Activated naive CD4-positive, alpha-beta T cell (primary cell): ENCODE measurements at places on chromosomes 2 and 18.
A peak's percentile ranks its signal among the peaks of the same experiment; 100 is the strongest.

- no peak for DNase-seq
Measured at GRCh38 chr2:21288739-21289520, 165.2 kb downstream of the TDRD15 start.

DNA sequence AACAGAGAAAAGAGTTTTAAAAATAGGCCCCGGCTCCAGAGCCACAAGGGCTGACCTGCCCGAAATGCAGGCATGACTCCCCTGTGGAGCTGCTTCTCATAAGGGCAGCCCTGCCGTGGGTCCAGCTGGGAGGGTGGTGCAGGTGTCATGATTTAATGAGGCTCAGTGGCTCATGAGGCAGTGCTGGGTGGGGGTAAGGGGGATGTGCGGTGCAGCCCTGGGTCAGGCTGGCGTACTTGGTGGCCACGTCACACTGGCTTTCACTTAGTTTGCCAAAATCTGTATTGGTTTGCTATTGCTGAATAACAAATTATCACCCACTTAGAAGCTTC is 33.6 kb downstream of the HJURP start:
- no peak for DNase-seq

- DNase-seq, result no peak
Measured at GRCh38 chr2:11850082-11850481, 103.7 kb downstream of the LPIN1 start.

- DNase-seq, result no peak
Measured at GRCh38 chr2:121038891-121039616, 245.9 kb downstream of the TFCP2L1 start.

- no peak for DNase-seq
Measured at GRCh38 chr2:186309901-186310300, 176.2 kb upstream of the ZC3H15 start.

DNA sequence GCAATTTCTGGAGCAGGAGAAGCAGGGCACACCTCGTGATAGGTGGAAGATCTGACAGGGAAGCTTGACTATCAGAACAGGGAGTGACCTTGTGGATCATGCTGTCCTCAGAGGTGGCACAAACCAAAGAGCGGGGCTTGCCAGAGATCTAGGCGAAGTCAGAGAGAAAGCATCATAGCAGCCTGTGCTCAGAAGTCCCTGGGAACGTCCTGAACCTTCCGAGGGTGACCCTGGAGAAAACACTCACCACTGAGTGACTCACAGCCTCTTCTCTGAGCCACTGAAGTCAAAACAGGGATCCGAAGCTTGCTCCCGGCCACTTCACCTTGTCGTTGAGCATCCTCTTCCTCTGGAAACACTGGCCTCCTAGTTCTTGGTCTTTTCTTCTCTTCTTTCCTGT is 56.7 kb downstream of the IL1R2 start:
- no peak for DNase-seq

DNA sequence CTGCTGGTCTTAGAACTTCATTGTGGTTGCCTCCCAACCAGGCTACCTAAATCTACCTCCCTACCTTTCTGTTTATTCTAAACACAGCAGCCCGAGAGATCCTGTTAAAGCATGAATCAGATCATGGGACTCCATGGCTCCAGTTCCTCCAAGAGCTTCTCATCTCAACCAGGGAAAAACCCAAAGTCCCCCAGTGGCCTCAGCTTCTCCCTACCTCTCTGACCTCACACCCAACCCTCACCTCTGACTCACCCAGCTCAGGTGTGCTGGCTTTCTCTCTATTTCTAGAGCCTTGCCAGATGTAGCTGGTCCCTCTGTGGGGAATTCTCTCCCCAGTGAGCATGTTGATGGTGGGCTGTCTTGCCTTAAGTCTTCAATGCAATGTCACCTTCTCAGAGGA is 93.8 kb upstream of the COPS8 start:
- DNase-seq, result no peak

- DNase-seq, result no peak
Measured at GRCh38 chr2:177314194-177314593, 49.7 kb upstream of the NFE2L2 start.

DNA sequence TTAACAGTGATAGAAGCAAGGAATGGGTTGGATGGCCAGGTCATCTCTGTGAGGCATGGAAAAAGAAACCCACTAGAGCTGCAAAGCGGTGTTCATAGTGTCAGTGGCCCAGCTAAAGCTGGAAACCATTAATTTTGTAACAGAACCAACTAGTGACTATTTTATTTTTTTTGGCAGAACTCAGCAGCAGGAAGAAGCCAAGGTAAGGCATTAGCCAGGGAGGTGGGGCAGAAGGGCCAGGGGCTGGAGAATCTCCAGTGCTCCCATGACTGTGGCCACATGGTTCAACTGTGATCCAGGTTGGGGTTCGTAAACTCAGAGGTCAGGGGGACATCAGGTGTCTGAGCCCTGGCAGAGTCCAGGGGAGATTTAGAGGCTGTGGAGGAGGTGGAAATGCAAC is 25.9 kb upstream of the YES1 start:
- DNase-seq, result no peak

DNA sequence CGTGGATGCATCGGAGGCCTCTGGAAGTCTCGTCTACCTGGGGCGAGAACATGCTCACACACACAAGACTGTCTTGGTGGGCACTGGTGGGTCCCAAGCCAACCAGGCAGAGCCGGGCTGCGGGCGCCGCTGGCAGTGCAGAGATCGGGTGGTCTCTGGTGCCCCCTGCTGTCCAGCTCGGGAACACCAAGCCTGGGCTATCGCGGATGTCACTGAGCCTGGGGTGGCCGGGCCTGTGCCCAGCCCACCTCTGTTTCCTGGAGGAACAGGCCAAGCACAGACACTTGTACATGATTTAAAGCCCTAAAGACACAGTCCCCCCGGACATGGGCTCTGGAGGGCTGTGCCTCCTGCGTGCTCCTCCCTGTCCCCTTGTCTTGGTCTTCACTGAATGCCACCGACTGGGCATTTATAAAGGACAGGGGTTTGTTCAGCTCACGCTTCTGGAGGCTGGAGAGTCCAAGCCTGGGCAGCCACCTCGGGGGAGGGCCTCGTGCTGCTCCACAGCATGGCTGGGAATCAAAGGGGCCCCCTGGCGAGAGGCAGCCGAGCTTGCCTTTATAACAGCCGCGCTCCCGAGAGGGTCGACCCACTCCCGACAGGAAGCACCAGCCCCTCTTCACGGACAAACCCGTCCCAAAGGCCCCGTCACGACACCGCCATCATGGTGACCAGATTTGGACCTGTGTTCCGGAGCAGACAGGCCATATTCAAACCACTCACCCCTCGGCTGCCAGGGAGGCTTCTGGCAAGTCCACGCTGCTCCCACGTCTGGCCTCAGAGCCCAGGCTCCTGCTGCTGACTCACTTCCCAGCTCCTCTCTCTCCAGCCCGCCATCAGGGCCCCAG is 3.6 kb upstream of the OTOS start:
- DNase-seq, result peak; percentile 78

GRCh38 chr18:76765649-76766048 is 56.7 kb upstream of the ZNF236 start:
- DNase-seq, result no peak

DNA sequence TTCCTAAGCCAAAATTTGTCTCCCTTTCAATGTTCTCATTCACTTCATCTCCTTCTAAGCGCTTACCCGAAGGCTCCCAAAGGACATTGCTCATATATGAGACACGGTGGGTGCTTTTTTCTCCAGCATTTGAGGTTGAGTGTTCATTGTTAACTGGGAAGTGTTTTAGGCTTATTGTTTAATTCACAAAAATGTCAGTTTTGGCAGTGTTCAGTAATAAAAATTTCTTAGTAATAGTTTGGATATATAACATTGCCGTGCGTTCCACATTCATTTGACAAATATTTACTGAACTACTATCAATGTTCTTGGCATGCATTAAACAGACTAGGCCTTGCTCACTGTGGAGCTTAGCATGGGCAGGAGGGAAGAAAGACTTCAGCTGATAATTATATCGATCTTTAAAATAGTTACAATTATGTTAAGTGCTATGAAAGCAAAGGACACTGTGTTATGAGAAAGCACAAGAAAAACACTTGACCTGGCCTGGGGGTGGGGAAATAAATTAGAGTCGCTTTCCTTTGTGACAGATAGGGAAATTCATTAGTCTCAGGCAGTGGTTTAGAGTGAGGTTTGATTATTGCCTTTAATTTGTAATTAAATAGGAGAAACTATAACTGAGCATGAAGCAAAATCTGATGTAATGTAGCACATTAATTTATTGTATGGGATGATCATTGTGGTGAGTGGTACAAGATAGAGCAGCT is 82.2 kb upstream of the DOCK10 start:
- DNase-seq, result no peak

- DNase-seq, result no peak
Measured at GRCh38 chr2:117470311-117471095, 344.0 kb upstream of the DDX18 start.

GRCh38 chr2:36729067-36729466 is 32.6 kb downstream of the VIT start:
- no peak for DNase-seq

DNA sequence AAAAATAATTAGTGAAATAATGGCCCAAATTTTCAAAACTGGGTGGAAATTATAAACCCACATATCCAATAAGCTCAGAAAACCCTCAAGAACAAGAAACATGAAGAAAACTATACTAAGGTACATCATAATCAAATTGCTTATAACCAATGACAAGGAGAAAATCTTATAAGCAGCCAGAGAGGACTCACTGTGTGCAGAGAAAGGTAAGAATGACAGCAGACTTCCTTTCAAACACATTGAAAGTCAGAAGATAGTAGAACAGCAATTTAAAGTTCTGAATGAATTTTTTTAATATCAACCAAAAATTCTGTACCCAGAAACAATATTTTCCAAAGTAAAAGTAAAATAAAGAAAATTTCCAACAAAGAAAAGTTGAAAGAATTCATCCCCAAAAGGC is 197.7 kb upstream of the RAB12 start:
- no peak for DNase-seq

- no peak for DNase-seq
Measured at GRCh38 chr2:101961338-101962191, 30.2 kb upstream of the IL1R2 start.

- no peak for DNase-seq
Measured at GRCh38 chr2:35526741-35527140, 828.8 kb upstream of the CRIM1 start.

DNA sequence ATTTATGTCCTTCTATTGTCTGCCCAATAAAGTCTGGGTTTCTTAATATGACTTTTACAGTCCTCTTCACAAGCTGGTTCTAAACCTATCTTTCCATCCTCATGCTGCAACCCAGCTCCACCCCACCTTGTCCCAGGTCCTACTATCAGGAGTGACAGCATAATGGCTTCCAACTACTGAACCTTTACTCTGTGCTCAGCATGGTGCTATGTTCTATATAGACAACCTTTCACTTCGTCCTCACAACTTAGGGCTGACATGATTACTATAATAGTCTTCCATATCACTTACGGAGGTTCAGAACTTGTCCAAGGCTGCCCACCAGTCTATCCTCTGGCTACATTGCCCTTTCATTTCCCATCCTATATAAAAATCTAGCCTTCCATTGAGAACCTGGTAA is 256.8 kb downstream of the ALK start:
- DNase-seq, result no peak

GRCh38 chr2:37833423-37833822 is 91.7 kb upstream of the RMDN2 start:
- no peak for DNase-seq

GRCh38 chr2:176492583-176492982 is 223.3 kb downstream of the MTX2 start:
- no peak for DNase-seq

GRCh38 chr18:4417714-4418113 is 37.4 kb downstream of the DLGAP1 start:
- no peak for DNase-seq

GRCh38 chr2:26983746-26984145 is 13.3 kb downstream of the MAPRE3 start:
- no peak for DNase-seq

- DNase-seq, result no peak
Measured at GRCh38 chr2:105868060-105868459, 123.3 kb downstream of the NCK2 start.

DNA sequence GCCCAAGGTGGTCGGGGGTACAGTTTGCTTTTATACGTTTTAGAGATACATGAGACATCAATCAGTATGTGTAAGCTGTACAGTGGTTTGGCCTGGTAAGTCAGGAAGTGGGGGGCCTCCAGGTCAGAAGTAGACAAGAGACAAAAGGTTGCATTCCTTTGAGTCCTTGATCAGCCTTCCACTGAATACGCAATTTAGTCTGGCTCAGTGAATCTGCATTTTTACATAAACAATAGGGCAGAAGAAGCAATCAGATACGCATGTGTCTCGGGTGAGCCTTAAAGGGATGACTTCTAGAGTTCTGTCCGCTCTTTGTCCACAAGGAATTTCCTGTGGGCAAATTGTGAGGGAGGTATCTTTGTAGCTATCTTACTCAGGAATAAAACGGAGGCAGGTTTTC is 87.2 kb downstream of the SOWAHC start:
- DNase-seq, result no peak

GRCh38 chr2:36235882-36236281 is 119.7 kb upstream of the CRIM1 start:
- no peak for DNase-seq

DNA sequence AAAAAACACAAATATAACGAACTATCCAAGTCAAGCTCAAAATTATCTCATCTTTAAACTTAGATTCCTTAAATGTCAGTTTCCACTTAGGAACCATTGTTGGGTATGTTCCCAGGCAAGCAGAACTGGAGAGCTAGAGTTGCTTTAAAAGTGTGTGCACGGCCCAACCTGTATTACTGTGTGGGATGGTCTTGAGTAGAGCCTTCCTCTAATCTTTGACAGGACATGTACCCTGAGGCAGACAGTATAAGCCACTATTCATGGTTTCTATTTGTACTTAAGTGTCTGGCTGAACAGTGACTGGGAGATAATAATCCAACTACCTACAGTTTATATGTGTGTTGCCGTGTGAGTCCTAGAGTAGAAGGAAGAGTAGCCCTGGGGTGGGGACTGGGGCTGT is 239.7 kb downstream of the GPD2 start:
- no peak for DNase-seq

DNA sequence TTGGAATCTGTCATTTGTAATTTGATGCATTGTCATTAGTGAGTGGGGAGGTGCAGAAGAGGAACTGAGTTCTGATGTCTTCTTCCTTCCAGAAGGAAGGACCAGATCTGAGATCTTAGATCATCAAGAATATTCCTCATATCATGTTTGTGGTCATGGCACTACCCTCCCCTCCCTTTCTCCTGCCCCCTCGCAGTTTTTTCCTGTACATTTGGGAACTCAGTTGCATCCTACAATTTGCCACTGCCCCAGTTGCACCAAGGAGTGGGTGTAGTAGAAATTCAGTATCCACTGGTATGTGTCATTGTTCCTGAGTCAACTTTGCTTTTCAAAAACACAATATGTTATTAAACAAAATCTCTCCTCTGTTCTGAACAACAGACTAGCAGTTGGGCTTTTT is 26.6 kb upstream of the ACVR1 start:
- DNase-seq, result no peak

GRCh38 chr2:240426845-240427721 is 8.4 kb upstream of the GPC1 start:
- DNase-seq, result no peak

- DNase-seq, result no peak
Measured at GRCh38 chr2:210177769-210178168, 6.6 kb upstream of the KANSL1L start.

- no peak for DNase-seq
Measured at GRCh38 chr18:6994056-6994770, 123.4 kb downstream of the LAMA1 start.
